ENCODE measurements at places on chromosomes 6 and 20. TPM values are rescaled to one million over a fixed set of nuclear protein-coding genes. Genes with fewer than 3 reads are reported as not detected.

GRCh38 chr6:36929152-36929551 is 25.4 kb upstream of the PI16 start:
- H3K27me3 ChIP-seq, result no peaks in the 10 kb centered on the region
- H3K36me3 ChIP-seq, result peaks cover 6% of the 10 kb centered on the region
- H3K4me1 ChIP-seq, result peaks cover 21% of the 10 kb centered on the region
- peak overlapping the region; percentile 24 for H3K27ac ChIP-seq
- DNase-seq, result no peak
- H3K4me3 ChIP-seq, result no peak overlapping the region

CTCFL gene
- 0.07 TPM for total RNA-seq

DNA sequence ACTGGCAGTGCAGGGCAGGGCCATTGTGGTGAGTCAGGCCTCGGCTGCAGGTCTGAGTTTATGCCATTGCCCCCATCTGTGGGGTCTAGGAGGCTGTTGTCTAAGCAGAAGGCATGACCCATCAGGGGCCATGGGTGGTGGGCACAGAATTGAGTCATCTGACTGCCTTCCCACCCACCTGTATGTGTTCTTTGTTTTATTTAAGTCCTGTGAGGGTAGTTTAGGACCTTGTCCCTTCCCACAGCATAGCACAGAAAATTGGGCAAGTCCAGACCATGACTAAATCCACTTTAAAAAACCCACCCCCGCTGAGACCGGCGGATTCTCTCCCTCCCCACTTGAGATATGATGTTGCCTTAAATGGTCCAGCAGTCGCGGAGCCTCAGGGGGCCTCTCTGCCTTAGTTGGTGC is 40.3 kb downstream of the ERMARD start:
- H3K27me3 ChIP-seq, result peaks cover 5% of the 10 kb centered on the region
- no peaks in the 10 kb centered on the region for H3K36me3 ChIP-seq
- H3K27ac ChIP-seq, result peak overlapping the region; percentile 44
- DNase-seq, result peak; percentile 49
- peaks cover 14% of the 10 kb centered on the region for H3K4me1 ChIP-seq
- peak overlapping the region; percentile 90 for H3K4me3 ChIP-seq

PDYN gene
- 0.19 TPM for total RNA-seq

DNA sequence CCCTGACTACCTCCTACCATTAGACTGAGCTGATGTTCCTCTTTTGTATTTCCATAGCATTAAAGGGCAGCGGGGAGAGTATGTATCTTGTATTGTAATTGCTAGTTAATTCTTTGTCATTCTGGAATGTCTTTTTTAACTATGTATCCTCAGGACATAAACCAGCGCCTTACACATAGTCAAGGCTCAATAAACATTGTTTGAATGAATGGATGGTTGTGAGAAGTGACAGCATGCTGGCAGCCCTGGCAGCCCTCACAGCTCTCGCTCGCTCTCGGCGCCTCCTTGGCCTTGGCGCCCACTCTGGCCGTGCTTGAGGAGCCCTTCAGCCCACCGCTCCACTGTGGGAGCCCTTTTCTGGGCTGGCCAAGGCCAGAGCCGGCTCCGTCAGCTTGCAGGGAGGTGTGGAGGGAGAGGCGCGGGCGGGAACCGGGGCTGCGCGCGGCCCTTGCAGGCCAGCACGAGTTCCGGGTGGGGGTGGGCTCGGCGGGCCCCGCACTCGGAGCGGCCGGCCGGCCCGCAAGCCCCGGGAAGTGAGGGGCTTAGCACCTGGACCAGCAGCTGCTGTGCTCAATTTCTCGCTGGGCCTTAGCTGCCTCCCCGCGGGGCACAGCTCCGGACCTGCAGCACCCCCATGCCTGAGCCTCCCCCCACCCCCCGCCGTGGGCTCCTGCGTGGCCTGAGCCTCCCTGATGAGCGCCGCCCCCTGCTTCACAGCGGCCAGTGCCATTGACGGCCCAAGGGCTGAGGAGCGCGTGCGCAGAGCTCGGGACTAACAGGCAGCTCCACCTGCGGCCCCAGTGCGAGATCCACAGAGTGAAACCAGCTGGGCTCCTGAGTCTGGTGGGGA is 93.1 kb downstream of the RNF182 start:
- peaks cover 9% of the 10 kb centered on the region for H3K4me1 ChIP-seq
- no peak for DNase-seq
- H3K27ac ChIP-seq, result no peak overlapping the region
- peak overlapping the region; percentile 47 for H3K4me3 ChIP-seq

ZSCAN26 gene
- 16.7 TPM for total RNA-seq

DNA sequence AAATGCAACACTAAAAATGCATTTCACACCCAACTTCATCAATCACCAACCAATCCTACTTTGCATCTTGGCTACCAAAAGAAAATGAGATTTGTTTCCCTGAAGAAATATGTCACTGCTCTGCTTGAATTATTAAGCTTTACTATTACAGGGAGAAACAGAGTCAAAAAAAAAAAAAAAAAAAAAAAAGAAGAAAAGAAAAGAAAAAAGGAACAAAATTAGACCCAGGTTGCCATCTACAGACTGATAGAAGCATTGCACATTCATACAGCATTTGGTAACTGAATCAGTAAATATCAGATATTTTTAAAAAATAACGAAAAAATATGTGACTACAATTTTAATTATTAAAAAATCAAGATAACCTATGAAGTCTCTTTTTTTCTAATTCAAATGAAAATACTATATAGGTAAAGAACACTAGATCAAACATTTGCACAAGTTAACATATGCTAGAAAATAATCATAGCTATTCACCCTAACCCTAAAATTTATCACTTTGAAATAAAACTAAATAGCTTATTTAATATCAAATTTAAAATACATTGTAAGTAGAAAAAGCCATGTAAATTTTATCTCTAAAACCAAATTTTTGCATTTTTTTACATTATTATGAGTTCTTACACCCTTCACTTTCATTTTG is 83.3 kb downstream of the DCDC2 start:
- peaks cover 48% of the 10 kb centered on the region for H3K4me1 ChIP-seq
- peak overlapping the region; percentile 85 for H3K27ac ChIP-seq
- H3K27me3 ChIP-seq, result no peaks in the 10 kb centered on the region
- no peak overlapping the region for H3K4me3 ChIP-seq
- no peaks in the 10 kb centered on the region for H3K36me3 ChIP-seq

GRCh38 chr20:1377984-1378734 is 14.7 kb downstream of the FKBP1A start:
- peaks cover 58% of the 10 kb centered on the region for H3K4me1 ChIP-seq
- no peak overlapping the region for H3K27ac ChIP-seq
- no peaks in the 10 kb centered on the region for H3K36me3 ChIP-seq
- H3K27me3 ChIP-seq, result no peaks in the 10 kb centered on the region
- no peak for DNase-seq

DNA sequence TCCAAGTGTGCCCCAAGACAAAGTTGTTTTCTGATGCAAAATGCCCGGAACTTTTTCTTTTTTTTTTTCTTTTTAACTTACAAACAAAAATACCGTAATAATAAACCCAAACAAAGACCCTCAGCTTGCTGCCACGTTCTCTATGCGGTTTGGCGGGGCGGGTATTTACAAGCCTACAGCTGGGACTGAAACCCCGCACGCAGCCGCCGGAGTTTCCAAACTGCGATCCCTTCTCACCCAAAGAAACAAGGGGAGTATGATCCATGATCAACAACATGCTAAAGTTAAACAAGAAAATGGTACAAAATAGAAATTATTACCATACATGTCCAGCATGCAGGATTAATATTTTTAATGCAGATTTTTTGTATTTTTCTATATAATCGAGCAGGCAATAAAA is 2.1 kb downstream of the MAFB start:
- peak overlapping the region; percentile 84 for H3K27ac ChIP-seq
- H3K27me3 ChIP-seq, result peaks cover 80% of the 10 kb centered on the region
- peaks cover 33% of the 10 kb centered on the region for H3K4me1 ChIP-seq
- peak overlapping the region; percentile 96 for H3K4me3 ChIP-seq

BPI gene
- total RNA-seq, result not detected

DNA sequence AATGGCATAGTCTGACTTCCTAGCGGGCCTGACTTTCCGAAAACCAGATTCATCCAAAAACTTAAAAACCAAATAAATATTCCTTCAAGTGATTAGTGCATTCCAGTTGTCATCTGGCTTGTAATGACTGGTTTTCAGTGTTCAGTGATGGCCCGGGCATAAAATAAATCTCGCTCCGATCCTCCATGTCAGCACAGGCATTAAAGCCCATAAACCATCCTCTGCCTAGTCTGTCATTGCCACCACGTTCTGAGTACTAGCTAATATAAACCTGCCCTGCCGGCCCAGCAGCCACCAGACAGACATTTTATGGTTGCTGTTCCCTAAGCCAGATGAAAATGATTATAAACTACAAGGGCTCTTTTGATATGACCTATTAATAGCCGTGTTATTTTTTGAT is 232.3 kb upstream of the GMDS start:
- no peak for DNase-seq
- H3K36me3 ChIP-seq, result no peaks in the 10 kb centered on the region
- peak overlapping the region; percentile 99 for H3K27ac ChIP-seq
- peaks cover 28% of the 10 kb centered on the region for H3K4me1 ChIP-seq
- peak overlapping the region; percentile 12 for H3K4me3 ChIP-seq

GRCh38 chr6:144019929-144020328 is 11.9 kb upstream of the PLAGL1 start:
- no peak overlapping the region for H3K4me3 ChIP-seq
- H3K36me3 ChIP-seq, result no peaks in the 10 kb centered on the region
- no peaks in the 10 kb centered on the region for H3K4me1 ChIP-seq
- no peak for DNase-seq
- no peak overlapping the region for H3K27ac ChIP-seq

KHDRBS2 gene
- total RNA-seq, result 3.9 TPM

DNA sequence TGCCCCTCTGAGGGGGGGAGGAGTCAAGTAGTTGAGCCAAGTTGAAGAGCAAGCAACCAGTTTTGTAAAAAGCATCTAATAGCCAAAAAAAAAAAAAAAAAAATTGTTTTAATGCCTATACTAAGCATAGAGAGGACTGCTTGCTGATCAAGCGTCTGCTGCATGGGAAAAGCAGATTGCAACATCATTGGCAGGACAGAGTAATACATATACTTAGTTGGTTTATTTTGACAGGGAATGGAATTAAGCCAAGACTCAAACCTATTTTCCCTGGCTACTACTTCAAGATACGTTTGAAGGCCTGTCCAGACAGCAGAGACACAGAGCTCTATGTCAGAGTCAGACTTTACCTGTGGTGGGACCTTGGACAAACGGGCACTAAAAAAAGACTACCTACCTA is 120.5 kb downstream of the RTN4IP1 start:
- H3K27me3 ChIP-seq, result peaks cover 79% of the 10 kb centered on the region
- no peak overlapping the region for H3K4me3 ChIP-seq
- H3K27ac ChIP-seq, result no peak overlapping the region
- DNase-seq, result no peak
- H3K4me1 ChIP-seq, result peaks cover 17% of the 10 kb centered on the region

C6orf58 gene
- not detected for total RNA-seq

GRCh38 chr6:51594981-51595380 is 492.4 kb downstream of the PKHD1 start:
- H3K27ac ChIP-seq, result no peak overlapping the region
- no peaks in the 10 kb centered on the region for H3K4me1 ChIP-seq
- DNase-seq, result no peak
- no peak overlapping the region for H3K4me3 ChIP-seq
- H3K27me3 ChIP-seq, result no peaks in the 10 kb centered on the region

CGA gene
- total RNA-seq, result 30.3 TPM

DNA sequence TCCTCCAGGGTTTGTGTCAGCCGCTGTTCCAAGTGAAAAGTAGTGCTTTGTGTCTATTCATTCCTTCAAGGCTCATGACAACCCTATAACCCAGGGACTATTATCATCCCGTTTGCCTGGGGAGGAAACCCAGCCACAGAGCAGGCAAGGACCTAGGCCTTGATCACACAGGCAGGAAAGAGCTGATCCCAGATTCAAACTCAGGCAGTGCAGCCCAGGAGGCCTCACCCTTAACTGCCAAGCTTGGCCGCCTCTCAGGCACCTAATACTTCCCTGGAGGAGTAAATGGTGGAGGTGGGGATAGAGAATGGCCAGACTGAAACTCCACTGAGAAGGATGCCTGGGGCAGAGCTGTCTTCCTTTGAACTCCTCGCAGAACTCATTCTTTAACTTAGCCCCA is 215.1 kb upstream of the QKI start:
- no peak overlapping the region for H3K27ac ChIP-seq
- no peaks in the 10 kb centered on the region for H3K4me1 ChIP-seq
- no peak overlapping the region for H3K4me3 ChIP-seq
- no peaks in the 10 kb centered on the region for H3K36me3 ChIP-seq
- no peaks in the 10 kb centered on the region for H3K27me3 ChIP-seq

DNA sequence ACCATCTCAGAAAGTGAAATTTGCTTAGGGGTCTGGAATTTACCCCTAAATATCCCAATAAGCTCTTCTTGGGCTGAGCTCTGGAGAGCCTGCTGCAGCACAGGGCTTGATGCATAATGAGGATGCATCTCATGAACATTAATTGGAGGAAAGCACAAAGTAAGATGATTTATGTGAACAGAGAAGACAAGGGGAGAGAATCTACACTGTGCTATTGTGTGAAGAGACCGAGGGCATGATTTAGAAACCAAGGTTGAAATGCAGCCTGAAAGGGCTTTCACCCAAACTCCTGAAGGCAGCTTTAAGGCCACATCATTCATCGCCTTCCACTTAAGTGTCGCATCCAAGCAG is 27.8 kb upstream of the GPR63 start:
- no peaks in the 10 kb centered on the region for H3K27me3 ChIP-seq
- no peak for DNase-seq
- H3K4me3 ChIP-seq, result no peak overlapping the region
- H3K27ac ChIP-seq, result no peak overlapping the region

- no peak overlapping the region for H3K27ac ChIP-seq
- H3K27me3 ChIP-seq, result no peaks in the 10 kb centered on the region
- peaks cover 9% of the 10 kb centered on the region for H3K4me1 ChIP-seq
These were observed 26.0 kb downstream of the HDDC2 start for GRCh38 chr6:125275779-125276178.

MOG gene
- not detected for total RNA-seq

DNA sequence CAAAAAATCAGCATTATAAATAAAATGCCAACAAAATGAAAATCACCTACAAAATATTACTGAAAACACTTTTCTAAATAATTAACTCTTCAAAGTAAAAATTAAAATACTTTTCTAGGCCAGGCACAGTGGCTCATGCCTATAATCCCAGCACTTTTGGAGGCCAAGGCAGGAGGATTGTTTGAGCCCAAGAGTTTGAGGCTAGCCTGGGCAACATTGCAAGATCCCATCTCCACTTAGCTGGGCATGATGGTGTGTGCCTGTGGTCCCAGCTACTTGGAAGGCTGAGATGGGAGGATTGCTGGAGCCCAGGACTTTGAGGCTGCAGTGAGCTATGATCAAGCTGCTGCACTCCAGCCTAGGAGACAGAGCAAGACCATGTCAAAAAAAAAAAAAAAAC is 6.4 kb downstream of the SERPINB9 start:
- H3K4me3 ChIP-seq, result no peak overlapping the region
- peaks cover 25% of the 10 kb centered on the region for H3K4me1 ChIP-seq
- no peaks in the 10 kb centered on the region for H3K36me3 ChIP-seq
- no peak for DNase-seq
- peaks cover 19% of the 10 kb centered on the region for H3K27me3 ChIP-seq

- H3K27me3 ChIP-seq, result no peaks in the 10 kb centered on the region
- H3K36me3 ChIP-seq, result peaks cover 29% of the 10 kb centered on the region
- H3K27ac ChIP-seq, result peak overlapping the region; percentile 24
- no peak for DNase-seq
- H3K4me3 ChIP-seq, result peak overlapping the region; percentile 32
These were observed 20.7 kb downstream of the FOXO3 start for GRCh38 chr6:108581237-108581931.
